NCI-H460 (cell line): ENCODE measurements at places on chromosomes 11 and 22.

- DNase-seq = no peak
Observed at GRCh38 chr22:43038325-43038724, 23.4 kb upstream of the PACSIN2 start.

GRCh38 chr11:124672536-124673215 lies 863 bp downstream of the SIAE start:
- DNase-seq = no peak

DNA sequence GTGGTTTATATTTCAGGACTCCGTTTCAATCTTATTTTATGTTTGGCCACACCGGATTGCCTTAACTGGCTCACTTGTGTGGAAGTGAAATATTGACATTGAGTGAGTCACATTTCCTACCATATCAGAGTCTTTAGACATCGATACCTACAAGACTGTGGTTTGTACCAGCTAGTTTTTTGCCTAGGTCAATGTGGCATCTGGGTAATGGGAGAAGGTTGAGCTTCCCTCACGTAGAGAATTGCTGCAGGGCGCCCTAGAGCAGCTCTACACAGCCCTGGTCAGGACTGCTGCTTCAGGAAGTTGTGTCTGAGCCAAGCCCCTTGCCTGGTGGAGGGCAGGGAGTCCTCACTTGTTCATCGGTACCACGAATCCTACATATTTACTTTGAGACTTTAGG lies 1.6 kb downstream of the GRAMD1B start:
- no peak for DNase-seq

DNA sequence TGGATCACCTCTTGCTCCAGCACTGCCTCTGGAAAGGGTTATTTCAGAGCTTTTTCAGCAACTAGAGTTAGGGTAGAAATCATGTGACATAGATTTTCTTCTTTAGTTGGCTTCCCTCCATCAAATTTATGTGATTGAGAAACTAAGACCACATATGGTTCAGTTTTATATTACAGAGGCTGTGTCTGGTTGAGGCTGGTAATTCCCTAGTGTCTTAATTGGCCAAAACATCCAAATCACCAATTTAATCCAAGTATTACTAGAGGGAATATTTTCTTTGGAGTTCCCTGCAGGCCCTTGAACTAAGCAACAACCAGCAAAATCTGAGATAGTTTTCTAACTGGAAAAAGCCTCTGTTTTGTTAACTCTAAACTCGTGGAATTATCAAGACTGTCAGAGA lies 136.3 kb downstream of the ARHGAP42 start:
- no peak for DNase-seq

- no peak for DNase-seq
Observed at GRCh38 chr22:46346680-46347405, 11.3 kb downstream of the TRMU start.

DNA sequence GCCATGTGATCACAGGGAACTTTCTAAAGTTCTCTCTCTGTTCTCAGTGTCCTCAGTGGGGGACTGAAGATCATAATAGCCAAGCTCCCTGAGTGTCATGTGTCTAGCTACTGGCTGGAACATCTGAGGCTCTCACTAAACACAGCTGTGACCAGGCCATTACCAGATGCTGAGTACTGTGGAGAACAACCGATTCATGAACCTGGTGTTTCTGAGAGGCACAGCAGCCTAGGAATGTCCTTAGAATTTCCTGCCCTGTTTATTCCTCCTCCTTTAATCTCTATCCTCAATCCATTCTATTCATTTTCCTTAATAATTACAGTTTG lies 93.0 kb downstream of the ME3 start:
- no peak for DNase-seq

DNA sequence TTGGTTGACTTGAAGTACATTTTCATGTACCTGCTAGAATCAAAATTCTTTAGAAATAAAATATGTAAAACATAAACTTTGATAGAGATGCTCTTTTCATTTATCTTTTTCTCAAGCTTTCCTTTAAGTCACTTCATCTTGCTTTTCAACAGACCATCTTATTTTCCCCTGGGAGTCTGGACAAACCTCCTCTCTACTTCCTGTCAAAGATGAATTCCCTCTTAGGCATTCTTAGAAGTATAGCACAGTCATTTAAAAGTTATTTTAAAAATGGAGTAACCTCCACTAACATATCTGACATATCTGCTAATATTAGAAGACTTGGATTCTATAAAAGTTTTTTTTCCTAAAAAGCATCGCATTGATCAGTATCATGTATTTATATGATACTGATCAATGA lies 84.8 kb upstream of the PAX6 start:
- DNase-seq = no peak

DNA sequence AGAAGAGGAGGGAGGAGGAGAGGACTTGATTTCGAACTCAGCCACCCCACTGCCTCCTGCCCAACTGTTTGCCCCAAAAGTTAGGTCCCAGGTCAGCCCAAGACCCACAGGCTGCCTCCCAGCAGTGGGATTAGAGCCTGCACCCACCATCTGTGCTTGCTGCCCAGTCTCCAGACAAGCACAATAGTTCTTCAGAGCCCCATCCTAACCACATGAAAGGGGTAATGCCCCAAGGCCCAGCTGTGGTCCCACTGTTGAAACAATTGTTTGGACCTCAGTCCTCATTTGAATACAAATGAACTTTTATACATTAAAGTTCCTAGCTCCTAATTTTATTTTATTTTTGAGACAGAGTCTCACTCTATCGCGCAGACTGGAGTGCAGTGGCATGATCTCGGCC lies 5.4 kb upstream of the VPS51 start:
- no peak for DNase-seq

GRCh38 chr11:30128269-30128932 lies 102.4 kb upstream of the FSHB start:
- DNase-seq = peak; percentile 30

GRCh38 chr11:1129611-1130160 lies 28.1 kb upstream of the MUC5AC start:
- no peak for DNase-seq

DNA sequence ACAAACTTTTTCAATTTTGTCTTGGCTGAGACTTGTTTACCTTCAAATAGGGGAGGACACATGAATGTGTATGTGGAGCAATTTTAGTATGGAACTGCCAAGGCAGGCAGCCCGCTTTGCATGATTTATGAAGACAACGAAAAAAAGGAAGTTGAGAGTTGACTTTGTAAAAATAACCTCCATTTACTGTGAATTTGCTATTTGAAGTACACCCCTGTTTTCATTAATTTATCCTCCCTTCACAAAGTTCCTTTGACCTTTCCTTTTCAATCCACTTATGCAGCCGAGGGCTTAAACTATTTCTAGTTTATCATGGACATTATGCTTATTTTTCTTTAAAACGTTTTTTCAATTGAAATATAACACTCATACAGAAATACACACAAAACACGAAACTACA lies 369.6 kb upstream of the CADM1 start:
- DNase-seq = no peak

- no peak for DNase-seq
Observed at GRCh38 chr11:117175781-117176180, 2.8 kb upstream of the SIDT2 start.

GRCh38 chr11:57668434-57668782 lies 494 bp downstream of the ZDHHC5 start:
- DNase-seq = no peak

DNA sequence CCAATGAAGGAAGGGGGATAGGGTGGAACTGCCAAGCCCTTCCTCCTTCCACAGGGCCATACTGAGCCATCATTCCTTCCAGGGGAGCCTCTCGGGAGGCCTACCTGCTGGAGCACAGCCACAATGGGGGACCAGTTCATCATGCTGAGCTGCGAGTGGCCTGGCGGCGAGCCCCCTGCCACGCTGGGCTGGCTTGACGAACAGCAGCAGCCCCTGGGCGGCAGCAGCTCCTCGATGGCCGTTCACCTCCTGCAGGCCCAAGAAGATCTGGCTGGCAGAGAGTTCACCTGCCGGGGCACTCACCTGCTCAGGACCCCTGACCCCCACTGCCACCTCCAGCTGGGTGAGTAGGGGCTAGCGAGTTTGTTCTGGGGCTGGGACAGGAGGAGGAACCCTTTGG lies 5.9 kb downstream of the VSIG10L2 start:
- no peak for DNase-seq

- DNase-seq = no peak
Observed at GRCh38 chr11:122882189-122882856, at the start of gene JHY. TSS of gene JHY (plus strand) at chr11:122882759. CDS start at chr11:122885850, 3,091 bp downstream.

GRCh38 chr22:33866511-33866910 lies 53.8 kb downstream of the LARGE1 start:
- DNase-seq = no peak
